ENCODE measurements at places on chromosomes 2 and 18.

DNA sequence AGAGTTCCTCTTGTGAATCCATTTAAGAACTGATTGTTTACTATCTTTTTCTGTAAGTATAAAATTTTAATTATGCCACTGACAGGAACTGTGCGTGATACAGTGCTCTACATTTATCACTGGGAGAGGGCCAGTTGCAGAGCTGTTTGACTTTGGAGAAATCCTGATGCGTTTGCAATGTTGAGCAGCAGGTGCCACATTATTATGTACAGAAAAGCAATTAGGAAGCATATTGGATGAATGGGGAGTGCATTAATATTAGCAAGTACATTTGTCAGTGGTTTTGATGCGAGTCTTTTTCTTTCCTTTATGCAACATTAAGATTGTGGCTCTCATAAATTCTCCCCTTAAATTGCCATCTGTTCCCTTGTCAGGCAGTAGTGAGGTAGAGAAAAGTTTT lies 302.3 kb upstream of the FANCL start:
- DNase-seq = no peak

DNA sequence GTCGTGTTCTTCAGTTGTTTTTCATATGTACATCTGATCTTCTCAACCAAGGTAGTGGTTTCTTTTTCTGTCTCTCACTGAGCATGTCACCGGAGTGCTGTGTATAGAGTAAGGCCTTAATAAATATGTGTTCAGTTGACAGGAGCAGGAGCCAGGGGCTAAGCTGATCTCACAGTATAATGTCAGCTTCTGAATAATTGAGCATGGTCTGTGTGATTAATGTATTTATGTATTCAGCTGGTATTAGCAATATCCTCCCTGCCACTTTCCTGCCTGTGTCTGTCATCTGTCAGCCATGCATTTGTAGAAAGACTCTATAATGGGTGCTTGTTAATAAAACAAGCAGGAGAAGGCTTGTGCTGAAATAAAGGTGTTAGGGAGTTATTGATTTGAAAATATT lies 198.9 kb downstream of the ADCYAP1 start:
- no peak for DNase-seq

DNA sequence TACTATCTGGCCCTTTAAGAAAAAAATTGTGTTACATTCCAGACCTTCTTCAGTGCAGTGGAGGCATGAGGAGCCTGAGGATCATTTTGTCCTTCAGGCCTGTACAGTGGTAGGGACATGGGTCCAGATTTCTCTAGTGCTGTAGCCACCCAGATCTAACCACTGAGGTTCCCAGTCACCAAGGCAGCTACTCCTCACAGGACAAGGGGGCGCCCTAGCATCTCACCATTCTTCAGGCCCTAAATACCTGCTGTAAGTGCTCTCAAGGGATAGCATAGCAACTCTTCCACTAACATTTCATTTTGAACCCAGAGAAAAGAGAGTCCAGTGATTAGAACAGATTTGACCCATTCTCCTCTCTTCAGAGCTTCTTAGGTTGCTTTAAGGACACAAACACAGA lies 1533.0 kb downstream of the LRP1B start:
- DNase-seq = no peak

GRCh38 chr18:3442919-3443318 lies 7.1 kb upstream of the TGIF1 start:
- DNase-seq = no peak

- no peak for DNase-seq
Observed at GRCh38 chr2:5538313-5538712, 153.9 kb upstream of the SOX11 start.

DNA sequence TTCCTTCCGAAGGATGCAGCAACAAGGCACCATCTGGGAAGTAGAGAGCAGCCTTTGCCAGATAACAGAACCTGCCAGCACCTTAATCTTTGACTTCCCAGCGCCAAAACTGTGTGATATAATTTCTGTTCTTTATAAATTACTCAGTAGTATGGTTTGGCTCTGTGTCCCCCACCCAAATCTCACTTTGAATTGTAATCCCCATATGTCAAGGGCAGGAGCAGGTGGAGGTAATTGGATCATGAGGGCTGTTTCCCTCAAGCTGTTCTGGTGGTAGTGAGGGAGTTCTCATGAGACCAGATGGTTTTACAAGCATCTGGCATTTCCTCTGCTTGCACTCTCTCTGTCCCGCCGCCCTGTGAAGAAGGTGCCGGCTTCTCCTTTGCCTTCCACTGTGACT lies 899.9 kb downstream of the TRIB2 start:
- DNase-seq = no peak

DNA sequence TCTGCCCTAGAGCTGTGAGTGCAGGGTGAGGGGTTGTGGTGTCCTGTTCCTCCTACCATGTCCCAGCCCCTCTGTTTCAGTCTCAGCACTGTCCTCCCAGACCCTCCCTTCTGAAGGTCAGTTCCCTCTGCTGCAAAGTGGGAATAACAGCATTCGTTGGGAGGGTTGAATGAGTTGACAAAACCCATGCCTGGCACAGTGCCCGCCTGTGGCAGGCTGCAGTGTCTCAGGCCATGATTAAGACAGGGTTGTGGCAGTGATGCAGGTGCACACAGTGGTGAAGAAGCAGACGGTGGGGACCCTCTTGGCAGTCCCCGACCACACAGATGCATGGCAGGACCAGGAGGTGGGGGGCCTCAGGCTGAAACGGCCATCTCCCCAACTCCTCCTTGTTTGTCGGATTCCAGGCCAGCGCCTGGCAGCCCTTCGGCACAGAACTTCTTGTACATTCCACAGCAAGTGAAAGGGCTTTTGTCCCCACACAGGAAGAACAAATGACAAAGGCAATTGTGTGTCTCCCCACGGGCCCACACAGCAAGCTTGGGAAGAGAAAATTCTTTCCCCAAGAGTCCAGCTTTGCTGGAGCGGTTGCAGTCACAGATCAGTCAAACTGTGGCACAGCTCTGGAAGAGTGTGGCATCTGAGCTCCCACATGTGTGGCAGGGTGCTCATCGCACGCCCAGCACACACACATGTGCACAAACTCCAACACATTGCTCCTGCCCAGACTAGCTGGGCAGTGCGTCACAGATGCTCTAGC lies 92.0 kb upstream of the MSH2 start:
- DNase-seq = no peak

- no peak for DNase-seq
Observed at GRCh38 chr2:68125821-68126220, 31.9 kb upstream of the PNO1 start.

GRCh38 chr18:10289251-10289650 lies 165.2 kb upstream of the APCDD1 start:
- DNase-seq = no peak

DNA sequence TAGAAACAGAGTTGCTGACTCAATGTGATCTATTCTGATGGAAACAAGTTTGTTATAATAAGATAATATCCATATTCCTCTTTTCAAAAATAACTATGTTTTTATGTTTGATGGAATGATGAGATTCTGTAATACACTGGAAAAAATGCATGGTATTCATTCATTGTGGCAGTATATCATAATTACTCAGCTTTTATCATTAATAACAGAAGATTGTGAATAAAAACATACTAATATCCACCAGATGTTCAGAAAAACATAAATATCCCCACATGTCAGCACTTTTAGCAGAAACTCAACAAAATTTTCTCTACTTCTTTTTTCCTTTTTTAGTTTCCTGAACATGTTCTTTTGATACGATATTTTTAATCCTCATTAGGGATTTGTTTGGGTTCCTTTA lies 130.9 kb upstream of the CAVIN2 start:
- no peak for DNase-seq

GRCh38 chr18:11831921-11832320 lies 19.3 kb upstream of the CHMP1B start:
- DNase-seq = no peak

GRCh38 chr2:67633212-67633856 lies 236.2 kb downstream of the ETAA1 start:
- DNase-seq = no peak

GRCh38 chr18:75358928-75359327 lies 68.6 kb downstream of the SMIM21 start:
- no peak for DNase-seq

DNA sequence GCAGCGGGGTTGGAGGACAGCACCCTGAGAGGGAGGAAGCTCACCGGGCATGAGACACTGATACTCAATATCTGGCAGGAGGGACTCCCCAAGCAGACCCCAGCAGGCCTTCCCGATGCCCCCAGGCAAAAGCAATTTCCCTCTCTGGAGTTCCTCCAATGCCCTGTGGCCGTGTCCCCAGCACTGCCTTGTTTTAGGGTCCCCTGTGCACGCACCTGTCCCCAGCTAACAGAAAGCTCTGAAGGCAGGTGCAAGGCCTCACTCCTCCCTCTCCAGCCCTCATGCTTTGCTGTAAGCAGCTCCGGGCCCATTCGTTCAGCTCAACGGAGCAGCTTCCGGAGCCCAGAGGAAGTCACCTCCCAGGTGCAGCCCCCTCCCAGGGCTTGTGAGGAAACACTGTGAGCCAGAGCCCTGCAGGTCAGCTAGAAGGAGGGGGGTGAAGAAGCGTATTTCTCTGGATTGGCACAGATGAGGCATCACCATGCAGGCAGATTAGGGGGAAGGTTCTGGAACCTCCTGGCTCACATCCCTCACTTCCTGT lies 50.3 kb upstream of the ID2 start:
- DNase-seq = no peak

DNA sequence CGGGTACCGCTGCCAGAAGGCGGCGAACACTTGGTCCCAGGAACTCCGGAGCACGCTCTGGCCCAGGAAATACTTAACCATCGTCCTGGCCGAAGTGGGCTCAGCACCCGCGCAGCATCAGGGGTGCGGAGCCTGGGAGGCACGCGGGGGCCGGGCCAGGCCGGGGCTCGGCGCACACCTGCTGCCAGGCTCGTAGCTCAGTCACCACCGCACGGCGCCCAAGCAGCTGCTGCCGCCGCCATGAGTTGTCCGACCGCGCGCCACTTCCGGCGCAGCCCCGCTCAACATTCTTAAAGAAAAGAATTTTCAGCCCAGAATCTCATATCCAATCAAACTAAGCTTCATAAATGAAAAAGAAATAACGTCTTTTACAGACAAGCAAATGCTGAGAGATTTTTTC lies 34.0 kb downstream of the MDH1 start:
- no peak for DNase-seq

DNA sequence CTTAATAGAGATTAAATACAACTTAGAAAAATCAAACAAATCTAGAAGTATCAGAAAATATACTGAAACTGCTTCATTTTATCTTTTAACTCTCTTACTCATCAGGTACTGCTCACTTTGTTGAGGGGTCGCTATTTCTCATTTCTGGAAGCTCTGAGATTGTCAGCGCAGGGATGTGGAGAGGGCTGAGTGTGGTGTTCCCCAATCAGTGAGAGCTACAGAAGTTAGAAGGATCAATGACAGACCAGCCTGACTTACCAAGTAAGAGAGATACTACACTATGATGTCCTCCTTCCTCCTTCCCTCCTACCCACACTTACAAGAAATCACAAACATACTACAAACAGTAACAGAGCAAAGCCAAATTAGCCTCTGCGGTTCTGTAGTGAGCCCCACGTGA lies 8.1 kb downstream of the GCFC2 start:
- no peak for DNase-seq

GRCh38 chr2:157182834-157183396 lies 74.6 kb upstream of the GALNT5 start:
- no peak for DNase-seq

GRCh38 chr2:55555977-55556376 lies 36.5 kb downstream of the CFAP36 start:
- DNase-seq = no peak

- DNase-seq = no peak
Observed at GRCh38 chr2:886072-887022, 64.3 kb upstream of the SNTG2 start.

DNA sequence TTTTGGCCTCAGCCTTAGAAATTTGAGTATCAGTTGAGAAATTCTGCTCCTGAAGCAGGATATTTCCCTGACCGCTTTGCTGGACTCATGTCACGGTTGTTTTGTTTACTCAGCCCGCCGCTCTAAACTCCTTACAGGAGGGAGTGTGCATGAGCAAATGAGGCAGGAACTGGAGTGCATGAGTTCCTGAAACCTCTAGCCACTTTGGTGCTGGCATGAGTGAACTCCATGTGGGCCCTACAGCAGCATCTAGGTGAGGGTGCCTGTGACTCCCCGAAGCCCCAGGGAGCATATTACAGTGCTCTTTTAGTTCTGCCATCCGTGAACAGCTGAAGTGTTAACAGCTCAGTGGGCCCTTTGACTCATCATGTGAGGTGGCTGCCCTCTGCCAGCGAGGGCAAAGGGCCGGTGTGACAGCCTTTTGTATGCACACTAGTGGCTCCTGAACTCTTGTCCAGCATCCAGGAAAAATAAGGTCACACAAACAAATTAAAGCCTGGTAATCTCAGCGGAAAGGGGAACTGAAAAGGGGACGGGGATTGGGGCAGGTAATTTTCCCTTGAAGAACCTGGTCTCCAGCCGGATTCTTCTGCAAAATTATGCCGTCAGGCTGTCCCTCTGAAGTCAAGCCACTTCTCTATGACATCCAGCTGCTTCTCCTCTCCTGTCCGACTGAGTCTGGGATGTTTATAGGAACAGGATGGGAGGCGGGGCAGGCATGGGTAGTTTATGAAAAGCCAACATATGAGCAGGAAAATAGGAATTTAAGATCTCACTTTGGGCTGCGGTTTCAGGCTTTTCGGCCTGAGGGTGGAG lies 1668.7 kb downstream of the SUCLG1 start:
- DNase-seq = no peak

DNA sequence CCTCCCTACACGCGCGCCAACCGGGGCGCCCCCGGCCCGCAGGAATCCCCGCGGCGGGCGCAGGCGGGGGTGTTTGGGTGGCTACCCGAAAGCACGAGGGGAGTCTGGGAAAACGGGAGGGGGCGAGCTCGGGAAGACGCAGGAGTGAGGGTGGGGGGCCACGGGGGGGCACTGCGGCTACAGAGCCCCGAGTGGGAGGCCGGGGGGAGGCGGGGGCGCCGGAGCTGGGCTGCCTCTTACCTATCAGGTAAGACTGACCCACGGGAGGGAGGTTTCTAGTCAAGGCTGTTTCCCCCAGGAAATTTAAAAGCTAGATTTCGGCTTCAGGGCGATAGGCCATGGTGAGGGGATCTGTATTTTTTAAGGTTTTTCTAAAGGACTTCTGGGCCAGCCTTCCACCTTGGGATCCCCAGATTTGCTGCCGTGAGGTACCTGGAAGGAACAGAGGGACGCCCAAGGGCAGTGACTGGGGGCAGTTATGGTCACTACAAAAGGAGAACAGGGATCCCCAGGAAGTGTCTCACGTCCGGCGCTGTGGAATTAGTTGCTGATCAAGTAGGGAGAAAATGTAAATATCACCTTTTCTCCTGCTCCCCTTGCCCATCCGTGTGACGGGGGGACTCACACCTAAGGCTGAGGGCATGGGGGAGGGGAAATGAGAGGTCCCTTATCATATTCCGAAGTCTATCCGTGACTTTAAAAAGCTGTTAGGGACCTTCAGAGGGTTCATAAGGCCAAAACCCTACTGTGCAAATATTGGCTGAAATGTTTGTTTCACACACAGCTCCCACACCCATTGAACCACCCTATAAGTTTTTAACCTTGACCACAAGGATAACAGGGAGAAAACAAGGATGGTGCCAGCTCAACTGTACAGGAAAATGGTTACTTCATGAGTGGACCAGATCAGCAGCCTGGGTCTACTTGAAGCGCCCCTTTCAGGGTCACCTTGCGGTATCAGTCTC lies 638 bp upstream of the IRS1 start:
- DNase-seq = no peak

GRCh38 chr2:154439156-154439555 lies 259.3 kb upstream of the KCNJ3 start:
- no peak for DNase-seq

GRCh38 chr2:1992280-1992679 lies 248.0 kb upstream of the PXDN start:
- DNase-seq = no peak

- DNase-seq = no peak
Observed at GRCh38 chr18:2656237-2656980, 883 bp downstream of the SMCHD1 start.
